ENCODE measurements at places on chromosomes 2 and 18.
A peak's percentile ranks its signal among the peaks of the same experiment; 100 is the strongest.

DNA sequence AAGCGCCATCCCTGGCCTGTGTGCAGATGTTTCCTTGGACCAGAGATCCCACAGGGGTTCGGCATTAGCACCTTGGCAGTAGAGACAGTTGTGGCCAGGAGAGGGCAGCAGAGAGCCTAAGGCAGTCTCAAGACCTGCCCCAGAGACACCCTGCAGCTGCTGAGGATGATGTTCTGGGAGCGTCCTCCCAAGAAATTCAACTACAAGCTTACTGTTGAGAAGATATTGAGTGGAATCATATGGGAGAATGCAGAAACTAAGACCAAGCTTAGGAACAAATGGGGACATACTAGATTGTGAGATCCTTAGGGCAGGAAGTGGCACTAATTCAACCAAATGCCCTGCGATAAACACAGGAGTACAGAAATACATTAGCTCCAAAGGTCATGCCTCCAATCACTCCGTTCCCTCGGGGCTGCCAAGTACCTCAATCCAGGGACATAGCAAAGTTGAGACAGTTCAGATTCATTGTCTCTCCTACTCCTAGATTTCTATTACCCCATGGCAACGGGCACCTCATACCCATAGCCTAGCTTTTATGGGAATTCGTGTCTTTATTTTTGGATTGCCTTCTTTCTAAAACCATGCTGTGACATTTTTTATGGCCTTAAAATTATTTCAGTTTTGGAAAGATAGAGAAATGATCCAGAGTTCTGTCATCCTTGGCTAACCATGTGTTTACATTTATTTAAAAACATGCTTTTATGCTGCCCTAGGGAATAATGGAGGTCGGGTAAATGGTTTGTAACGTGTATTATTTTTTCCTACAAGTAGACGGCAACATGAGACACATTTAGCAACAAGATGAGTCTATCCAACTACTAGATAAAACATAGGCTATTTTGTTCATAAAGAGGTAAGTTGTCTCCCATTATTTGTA is 2.2 kb upstream of the ERMN start:
- DNase-seq, result peak; percentile 92

- no peak for DNase-seq
Observed at GRCh38 chr2:53635694-53636093, 131.9 kb upstream of the CHAC2 start.

GRCh38 chr2:63544017-63544627 is 44.2 kb downstream of the WDPCP start:
- no peak for DNase-seq

GRCh38 chr2:29343830-29344229 is 228.6 kb downstream of the CLIP4 start:
- no peak for DNase-seq

DNA sequence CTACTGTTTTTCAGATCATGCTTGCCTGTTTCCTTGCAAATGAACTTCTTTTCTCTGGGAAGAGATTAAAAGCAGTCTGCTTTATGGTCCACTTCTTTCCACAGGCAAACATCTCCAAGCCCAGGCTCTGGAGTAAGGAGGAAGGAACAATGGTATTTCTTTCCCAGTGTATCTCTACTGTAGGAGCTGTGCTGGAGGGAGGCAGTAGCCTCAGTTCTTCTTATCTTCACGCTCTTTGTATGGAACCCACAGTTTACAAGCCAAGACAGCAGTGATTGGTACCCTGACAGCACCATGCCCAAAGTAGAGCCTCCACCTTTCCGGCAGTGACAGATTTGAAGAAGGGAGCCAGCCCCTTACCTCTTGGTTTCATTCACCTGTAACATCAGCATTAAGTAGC is 35.2 kb downstream of the SPOPL start:
- no peak for DNase-seq

DNA sequence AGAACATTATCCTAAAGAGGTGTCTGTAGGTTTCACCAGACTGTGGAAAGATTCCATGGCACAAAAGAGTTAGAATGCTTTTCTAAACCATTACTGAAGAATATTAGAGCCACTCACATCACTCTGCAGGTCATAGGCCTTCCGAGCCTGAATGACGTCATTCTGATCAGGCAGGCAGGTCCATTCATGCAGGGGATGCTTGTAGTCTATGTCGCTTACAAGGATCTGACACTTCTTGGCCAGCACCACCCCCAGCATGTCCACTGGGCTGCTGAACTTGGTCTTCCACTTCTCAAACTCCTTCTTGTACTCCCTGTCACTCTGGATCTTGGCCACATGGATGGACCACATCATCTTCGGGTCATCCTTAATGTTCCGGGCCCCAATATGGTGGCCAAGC is 120.1 kb downstream of the NEB start:
- no peak for DNase-seq

- DNase-seq, result no peak
Observed at GRCh38 chr2:39549718-39550464, 112.8 kb upstream of the MAP4K3 start.

DNA sequence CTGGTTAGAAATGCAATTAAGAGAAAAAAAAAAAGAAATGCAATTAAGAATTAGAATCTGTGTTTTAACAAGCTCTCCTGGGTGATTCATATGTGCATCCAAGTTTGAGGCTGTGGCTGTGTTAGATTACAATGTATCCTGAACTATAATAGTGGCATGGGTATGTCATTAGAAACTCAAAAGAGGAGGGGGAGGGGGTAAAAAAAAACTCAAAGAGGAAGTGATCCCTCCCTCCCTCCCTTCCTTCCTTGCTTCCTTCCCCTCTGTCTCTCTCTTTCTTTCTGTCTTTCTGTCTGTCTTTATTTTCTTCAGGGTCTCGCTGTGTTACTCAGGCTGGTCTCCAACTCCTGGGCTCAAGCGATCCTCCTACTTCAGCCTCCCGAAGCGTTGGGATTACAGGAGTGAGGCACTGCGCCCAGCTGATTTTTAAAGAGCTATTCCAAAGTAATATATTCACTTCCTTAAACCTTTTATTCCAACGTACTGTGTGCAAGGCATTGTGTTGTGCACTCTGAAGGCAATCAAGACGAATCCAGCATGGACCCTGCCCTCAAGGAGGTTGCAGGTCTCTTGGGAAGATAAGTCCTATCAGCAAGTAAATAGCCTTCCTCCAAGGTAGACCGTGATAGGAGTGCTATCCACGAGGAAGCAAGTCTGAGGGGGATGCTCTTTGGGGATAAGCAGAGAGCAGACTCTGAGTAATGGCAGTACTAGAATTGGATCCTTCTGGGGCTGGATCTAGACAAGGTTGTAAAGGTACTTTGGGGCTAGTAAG is 35.9 kb upstream of the MCFD2 start:
- no peak for DNase-seq

GRCh38 chr2:128311216-128311754 is 7.4 kb downstream of the HS6ST1 start:
- no peak for DNase-seq

GRCh38 chr2:24704692-24705091 is 88.5 kb downstream of the PTRHD1 start:
- no peak for DNase-seq

All from activated naive CD4-positive, alpha-beta T cell treated with anti-CD3 and anti-CD28 coated beads, Interleukin-2, amount 10 ng/mL, durations not matched to agents 7 days and 5 days (primary cell).